ENCODE measurements at places on chromosomes 5 and 9.

DNA sequence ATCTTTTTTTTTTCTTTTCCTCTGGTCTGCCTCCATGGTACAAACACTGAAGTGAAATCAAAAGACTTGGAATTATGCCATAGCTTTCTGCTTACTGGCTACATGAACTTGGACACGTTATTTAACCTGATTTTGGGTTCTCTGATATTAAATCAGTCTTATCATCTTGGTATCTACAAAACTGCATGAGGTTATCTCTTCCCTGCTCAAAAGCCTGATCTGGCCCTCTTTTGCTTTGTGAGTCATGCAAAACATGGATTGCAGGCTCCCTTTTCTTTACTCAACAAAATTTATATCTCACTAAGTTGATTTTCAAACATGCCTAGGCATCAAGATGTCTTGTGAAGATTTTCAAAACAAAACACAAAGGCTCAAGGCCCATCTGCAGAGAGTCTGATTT is 45.9 kb upstream of the FST start:
- DNase-seq: no peak

DNA sequence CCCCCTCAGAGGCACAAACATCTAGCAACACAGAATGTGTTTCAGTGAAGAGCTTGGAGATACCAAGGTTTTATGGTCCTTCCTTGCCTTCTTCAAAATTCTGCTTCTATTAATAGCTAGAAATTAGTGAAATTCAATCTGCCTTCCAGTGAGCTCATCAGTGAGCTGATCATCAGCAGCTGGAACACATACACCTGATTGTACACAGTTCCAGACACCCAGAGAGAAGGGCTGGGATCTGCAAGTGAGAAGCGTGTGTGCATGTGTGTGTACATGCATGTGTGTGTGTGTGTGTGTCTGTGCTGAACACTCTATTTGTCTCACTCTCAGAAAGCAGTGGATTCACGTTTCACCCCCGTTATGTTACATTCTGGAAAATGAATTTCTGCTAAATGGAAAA is 28.5 kb downstream of the CFAP90 start:
- DNase-seq: no peak

- no peak for DNase-seq
These were observed 193.8 kb upstream of the ACTBL2 start for GRCh38 chr5:57676222-57677098.

DNA sequence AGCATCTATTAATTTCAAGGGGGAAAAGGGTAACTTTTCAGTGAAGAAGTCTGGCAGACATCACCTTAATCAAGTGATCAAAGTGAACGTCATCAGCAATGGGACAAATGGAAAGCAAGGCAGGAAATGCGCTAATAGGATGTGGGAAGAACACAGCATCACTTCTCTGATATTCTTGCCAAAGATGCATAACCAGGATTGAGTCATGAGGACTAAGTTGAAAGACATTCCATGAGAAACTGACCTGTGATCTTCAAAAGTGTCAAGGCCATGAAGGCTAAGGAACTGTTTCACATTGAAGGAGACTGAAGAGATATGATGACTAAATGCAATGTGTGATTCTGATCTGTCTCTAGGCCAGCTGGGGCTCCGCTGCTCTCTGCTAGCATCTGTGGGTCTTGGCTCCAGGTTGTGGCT is 92.9 kb downstream of the NDFIP1 start:
- DNase-seq: no peak

GRCh38 chr5:54302267-54302687 is 8.1 kb downstream of the ARL15 start:
- DNase-seq: no peak

DNA sequence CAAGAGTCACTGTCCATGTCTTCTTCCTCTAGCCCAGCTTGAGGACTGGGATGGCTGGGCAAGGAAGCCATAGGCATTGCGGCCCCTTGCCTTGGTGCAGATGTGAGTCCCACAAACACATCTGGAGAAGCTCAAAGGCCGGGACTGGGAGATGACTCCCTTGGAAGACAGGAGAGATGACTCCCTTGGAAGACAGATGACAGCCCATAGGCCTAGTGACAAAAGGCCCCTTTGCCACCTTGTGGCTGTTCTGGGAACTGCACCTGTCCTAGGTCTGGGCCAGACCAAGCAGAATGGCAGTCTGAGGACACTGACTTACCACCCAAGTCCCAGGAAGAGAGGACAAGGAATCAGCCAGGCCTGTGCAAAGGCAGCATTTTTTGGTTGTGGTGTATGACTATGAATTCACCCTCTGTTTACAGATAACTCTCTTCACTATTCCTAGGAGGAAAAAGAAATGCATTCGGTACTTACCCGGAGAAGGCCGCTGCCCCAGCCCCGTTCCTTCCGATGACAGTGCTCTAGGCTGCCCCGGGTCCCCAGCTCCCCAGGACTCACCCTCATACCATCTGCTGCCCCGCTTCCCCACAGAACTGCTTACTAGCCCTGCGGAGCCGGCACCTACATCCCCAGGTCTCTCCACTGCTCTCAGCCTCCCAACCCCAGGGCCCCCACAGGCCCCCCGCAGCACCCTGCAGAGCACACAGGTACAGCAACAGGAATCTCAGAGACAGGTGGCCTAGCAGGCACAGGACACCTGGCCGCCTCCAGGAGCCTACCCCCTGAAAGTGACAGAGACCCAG is 30.8 kb downstream of the SKP1 start:
- peak; percentile 90 for DNase-seq

GRCh38 chr5:136016945-136017530 is 11.8 kb upstream of the TGFBI start:
- no peak for DNase-seq

DNA sequence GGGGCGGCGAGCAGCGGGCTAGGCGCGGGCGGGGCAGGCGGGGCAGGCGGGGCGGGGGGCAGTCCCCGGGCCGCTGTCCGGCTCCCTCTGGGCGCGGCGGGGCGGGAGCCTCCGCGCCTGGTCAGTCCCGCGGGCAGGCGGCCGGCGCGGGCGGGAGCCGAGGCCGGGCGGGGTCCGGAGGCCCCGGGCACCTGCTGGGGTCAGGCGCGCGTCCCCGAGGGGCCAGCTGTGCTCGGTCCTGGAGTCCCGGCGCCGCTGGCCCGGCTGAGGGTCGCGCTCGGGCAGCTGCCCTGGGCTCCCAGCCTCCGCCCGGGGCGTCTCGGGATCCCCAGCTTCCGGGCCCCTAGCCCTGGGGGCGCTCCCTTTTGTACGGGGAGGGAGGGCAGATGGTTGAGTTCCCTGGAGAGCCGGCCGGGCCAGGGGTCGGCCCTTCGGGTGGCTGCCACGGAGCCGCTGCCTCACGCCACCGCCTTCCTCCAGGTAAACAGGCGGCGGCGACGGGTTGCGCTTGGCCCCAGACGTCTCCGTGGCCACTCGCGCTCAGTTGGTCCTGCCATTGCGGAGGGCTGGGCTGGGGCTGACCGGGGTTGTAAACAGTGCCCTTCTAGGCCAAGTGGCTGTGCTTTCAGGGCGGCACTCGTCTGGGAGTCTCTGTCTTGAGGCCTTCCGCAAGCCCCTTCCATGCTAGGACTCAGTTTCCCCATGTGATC is 473 bp downstream of the ZBTB34 start:
- DNase-seq: peak; percentile 45

DNA sequence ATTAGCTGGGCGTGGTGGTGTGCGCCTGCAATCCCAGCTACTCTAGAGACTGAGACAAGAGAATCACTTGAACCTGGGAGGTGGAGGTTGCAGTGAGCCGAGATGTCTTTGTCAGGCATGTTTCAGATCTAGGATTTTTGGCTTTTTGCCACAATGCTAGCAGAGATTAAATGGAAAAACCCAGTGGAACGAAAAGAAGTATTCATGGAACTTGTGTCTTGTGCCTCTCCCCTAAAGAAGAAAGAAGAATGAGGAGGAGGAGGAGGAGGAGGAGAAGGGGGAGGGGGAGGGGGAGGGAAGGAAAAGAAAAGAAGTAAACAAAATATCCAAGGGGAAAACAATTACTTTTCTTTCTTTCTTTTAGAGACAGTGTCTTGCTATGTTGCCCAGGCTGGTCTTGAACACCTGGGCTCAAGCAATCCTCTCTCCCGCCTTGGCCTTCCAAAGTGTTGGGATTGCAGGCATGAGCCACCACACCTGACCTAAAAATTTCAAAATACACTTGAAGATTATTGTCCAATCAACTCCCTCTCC is 106.0 kb downstream of the ARRDC3 start:
- DNase-seq: no peak

DNA sequence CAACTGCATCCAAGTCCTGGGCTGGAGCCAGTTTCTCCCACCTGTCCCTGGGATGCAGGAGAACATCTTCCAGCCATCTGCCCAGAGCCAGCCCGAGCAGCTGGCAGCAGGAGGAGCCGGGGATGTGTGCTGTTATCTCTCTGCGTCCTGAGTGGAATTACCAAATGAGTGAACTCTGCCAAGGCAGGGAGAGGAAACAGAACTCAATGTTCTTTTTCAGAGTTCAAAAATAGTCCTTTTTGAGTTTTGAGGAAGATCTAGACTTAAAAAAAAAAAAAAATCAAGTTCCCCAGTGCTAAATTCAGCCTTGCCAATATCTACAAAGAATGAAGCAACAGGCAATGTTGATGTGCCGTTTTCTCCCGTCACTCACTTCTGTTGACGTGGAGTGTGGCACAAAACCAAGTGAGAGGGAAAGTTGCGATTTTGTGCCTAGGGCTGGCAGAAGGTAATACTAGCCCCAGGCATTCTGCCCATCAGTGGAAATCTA is 56.2 kb downstream of the TMOD1 start:
- no peak for DNase-seq

DNA sequence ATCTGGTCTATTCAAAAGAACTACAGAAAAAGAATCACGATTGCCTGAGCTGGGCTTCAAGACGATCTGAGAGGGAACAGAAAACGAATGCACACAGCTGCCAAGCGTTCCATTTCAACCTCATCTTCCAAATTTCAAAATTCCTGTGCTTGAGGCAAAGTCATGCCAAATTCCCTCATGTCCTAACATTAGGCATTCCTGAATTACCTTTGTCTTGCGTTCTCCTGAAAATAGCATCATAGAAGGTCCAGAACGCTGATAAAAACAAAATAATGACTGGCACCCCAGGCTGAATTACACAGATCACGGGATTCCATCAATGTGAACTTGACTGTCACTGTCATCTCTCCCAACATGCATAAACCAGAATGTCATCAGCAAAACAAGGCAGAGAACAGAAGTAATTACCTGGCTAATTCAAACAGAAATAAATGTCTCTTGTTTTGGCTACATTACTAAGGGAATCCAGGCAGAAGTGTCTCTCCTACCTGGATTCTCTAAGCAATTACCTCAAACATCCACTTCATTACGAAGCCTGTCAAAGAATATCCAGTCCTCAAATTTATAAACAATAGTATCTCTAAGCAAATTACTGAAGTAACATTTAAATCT is 12.0 kb upstream of the CDH6 start:
- DNase-seq: no peak

- no peak for DNase-seq
These were observed 208.3 kb downstream of the ATP10B start for GRCh38 chr5:160643616-160644240.

GRCh38 chr9:137368431-137369035 is 54.4 kb downstream of the EXD3 start:
- DNase-seq: peak; percentile 10

DNA sequence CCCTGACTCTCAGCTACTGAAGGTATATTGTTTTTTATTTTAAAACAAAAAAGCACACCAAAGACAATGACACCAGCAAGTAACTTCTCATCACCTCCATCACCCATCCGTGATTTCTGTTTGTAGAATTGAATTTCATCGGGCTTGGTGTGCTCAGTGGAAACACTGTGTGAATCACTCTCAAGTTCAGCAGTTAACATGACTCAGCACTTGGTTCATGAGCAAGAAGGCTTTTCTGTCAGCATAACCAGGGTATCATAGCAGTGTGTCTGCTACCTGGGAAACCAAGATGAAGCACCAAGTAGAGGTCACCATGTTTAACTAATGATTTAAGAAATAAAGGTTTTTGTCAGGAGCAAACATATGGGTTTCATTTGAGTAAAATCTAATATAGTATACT is 123.7 kb downstream of the INSYN2B start:
- no peak for DNase-seq

GRCh38 chr9:88446728-88447127 is 58.5 kb downstream of the SPIN1 start:
- DNase-seq: no peak

Measured in WTC11 (cell line).